NCI-H1694 (cell line): ENCODE measurements at places on chromosomes 12 and 14.

DNA sequence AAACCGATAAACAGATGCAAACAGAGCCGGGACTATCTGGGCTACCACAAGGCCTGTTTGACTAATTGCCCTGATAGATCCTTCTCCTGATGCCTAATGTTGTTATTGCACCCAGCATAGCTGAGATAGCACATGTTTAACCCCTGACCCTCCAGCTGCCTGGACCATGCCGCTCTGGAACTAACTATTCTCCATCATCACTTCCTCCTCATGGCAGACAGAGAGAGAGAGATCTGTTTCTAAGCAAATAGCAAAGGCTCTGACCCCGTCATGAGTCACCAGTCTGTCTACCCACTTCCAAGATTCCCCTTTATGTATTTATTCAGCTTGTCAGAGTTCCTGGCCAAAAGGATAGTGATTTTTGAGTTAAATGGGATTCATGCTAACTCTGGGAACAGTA lies 58.2 kb upstream of the FLRT2 start:
- no peak for DNase-seq

DNA sequence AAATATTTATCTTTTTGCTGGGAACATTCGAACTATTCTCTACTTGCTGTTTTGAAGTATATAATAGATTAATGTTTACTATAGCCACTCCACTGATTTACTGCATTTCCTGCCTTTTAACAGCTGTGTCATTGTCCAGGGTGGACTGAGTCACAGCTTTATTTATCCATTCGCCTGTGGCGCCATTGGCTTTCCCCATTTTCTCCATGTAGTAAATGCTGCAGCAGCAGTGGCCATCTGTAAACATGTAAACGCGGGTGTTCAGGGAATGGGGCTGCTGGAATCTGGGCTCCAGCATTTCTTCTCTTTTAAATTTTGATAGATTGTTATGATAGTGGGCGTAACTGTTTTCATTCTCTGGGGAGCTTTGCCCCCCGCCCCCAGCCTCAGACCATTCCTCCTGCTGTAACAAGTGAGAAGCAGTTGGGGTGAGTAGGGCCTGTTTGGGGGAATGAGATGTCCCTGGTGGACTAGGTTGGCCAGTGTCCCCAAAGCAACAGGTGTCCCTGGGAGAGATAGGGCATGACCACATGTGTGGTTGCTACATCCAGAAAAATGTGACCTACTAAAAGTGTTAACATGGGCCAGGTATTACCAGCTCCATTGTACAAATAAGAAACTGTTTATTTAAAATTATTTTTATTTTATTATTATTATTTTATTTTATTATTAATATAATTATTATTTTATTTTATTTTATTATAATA lies 32.9 kb downstream of the RIN3 start:
- DNase-seq = no peak

GRCh38 chr12:39803151-39803550 lies 183.5 kb upstream of the ABCD2 start:
- DNase-seq = no peak

DNA sequence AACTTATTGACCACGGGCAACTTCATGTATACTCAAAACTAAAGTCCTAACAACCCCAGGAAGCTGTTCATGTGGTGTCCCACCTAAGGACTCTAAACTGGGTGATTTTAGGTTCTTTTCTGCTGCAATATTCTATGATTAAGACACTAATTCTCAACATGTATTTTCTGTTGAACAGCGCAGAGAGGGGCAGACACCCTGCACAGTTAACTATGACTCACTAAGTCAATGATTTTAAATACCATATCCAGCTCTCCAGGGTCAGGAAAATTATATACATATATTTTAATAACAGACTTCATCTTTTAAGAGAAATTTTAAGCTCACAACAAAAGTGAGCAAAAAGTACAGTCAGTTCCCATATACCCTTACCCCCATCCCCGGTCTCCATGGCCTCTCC lies 85.0 kb downstream of the FOXN3 start:
- DNase-seq = no peak

DNA sequence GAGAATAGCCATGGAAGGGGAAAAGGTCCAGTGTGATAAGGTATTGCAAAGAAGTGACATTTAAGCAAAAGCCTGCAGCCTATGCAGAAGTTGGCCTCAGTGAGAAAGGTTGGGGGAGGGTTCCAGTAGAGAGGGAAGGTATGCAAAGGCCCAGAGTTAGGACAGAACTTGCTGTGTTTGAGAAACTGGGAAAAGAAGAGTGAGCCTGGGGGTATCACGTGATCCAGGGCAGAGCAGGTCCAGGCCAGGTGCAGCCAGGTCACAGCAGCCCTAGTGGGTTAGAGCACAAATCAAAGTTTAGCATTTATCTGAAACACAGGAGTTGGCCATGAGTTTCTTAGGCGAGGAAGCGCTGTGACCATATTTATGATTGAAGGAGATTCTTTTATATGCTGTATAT lies 1.6 kb downstream of the SERPINA5 start:
- no peak for DNase-seq

- no peak for DNase-seq
These were observed 26.5 kb downstream of the KRT80 start for GRCh38 chr12:52165096-52165855.
